ENCODE measurements at places on chromosomes 12 and 14.

- no peak for DNase-seq
Measured at GRCh38 chr12:43062201-43062895, 472.8 kb upstream of the PRICKLE1 start.

DNA sequence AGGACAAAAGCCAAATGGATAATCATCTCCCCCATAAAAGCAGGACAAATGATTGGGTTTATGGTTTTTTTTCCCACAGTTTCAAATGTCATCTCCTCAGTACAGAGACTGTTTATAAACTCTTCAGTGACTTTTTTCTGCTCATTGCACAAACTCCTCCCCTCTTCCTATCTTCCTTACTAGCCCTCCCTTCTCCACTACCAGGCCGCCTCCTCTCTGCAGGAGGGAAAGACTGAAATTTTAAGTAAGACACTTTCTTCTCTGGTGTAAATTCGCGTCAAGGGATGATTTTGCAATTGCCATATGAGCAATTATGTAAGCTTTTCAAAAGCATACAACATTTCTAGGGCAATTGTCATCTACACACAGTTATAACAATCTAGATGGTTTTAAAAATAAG is 37.0 kb downstream of the BTG1 start:
- no peak for DNase-seq

- DNase-seq: no peak
Measured at GRCh38 chr14:69812711-69813110, 15.7 kb upstream of the SLC10A1 start.

GRCh38 chr14:51472881-51473280 is 178.8 kb upstream of the FRMD6 start:
- DNase-seq: no peak

- DNase-seq: no peak
Measured at GRCh38 chr12:60921541-60921940, 1325.7 kb downstream of the SLC16A7 start.
